Skin of body (tissue), 3 donors: ENCODE measurements at places on chromosomes 7 and 10. TPM values are rescaled to one million over a fixed set of nuclear protein-coding genes. Genes with fewer than 3 reads are reported as not detected.

Gene PIK3CG
- total RNA-seq, result 4.7 TPM

DNA sequence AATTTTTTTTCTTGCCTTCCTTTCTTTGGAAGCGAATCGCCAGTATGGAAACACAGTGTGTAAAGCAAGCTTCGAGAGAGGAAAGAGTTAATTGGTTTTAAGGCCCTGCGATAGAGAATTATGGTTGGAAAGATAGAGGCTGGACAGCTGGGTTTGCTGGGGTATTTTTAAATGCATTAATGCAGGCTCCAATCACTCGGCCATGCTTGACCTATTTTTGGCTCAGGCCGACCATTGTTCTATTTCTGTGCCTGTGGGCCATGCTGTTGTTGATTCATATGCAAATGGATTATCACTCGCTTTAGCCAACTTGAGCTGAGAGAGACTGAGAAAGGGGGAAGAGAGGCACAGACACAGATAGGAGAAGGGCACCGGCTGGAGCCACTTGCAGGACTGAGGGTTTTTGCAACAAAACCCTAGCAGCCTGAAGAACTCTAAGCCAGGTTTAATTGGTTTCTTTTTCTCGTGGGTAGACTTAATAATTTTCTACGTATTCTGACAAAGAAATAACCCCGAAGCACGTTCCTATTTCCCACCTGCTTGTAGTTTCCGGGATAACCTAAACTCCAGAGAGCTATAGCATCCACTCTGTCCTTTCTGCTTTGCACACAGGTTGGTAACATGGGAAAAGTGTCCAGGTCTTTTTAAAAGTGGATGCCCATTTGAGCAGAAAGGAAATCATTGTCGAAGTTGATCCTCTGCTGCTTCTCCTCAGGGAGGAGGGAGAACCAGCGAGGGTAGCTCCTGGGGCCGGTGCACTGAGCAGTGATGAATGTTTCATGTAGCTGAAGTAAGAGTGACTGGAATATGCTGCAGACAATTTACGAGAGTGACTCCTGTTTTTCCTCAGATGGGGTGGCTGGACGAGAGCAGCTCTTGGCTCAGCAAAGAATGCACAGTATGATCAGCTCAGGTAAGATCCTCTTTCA lies at the start of gene HDAC9:
Gene HDAC9 (plus strand): TSS at position 338 of the 929 bp plus-strand sequence. CDS start 554 bp downstream, at position 892.
- DNase-seq, result peak; percentile 59

DNA sequence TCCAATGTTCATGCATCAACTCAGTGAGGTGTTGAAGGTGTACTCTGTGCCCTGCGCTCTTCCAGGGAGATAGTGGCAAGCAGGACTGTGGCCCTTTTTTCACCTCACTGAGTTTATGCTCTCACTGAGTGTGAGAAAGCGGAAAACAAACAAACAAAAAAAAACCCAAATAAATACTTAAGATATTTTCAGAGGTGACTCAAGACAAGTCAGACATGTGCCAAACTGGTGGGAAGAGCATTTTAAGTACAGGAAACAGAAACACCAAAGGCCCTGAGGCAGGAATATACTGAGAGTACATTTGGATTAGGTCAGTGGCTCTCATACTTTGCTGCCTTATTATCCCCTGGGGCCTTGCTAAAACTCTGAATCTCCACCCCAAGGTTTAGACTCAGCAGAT lies 111.9 kb upstream of the IGFBP3 start:
- DNase-seq, result no peak

- no peak for DNase-seq
Observed at GRCh38 chr10:28668363-28669226, 8.7 kb upstream of the BAMBI start.

DNA sequence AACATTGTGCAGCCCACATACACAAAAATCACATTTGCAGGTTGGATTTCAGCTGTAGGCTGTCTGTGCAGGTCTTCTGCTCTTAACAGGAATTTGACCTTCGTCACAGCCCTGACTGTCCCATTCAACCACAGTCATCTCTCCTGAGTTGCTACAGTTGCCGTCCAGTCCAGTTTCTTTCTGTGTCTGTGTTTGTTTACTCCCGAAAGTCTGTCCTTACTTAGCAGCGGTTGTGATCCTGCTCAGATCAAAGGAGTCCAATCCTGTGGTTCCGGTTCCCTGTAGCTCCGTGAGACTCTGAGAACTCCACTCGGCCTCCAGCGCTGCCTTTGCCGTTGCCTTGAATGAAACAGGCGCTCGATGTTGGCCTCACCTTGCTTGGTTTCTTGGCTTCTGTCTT lies 111.6 kb upstream of the GATA3 start:
- no peak for DNase-seq

Gene GSTO2
- total RNA-seq, result 6.3 TPM

DNA sequence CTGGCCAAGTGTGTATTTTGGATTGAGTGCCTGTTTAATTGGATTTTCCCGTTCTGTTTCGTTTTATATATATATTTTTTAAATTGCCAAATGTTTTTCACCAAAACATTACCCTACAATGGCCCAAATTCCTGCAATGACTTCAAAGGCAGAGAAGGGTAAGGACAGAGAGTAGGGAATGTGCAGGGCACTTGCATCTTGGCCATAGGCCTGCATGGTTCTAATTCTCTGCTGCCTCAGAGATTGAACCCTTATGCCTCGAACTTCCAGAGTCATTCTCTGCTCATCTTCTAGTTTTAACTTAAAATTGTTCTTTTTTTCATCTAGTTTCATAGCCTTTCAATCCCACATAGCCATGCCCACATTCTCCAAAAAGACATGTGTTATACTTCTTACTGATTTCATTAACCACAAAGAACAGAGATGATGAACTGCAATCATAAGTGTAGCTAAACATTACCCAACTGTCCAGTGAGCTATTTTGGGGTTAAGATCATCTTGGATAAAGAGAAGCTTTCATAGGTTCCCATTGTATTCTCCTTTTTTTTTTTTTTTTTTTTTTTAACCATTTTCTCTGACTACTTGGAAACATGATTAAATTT lies 177.6 kb downstream of the PLXDC2 start:
- no peak for DNase-seq

- DNase-seq, result no peak
Observed at GRCh38 chr7:45368129-45368807, 205.9 kb upstream of the ADCY1 start.

DNA sequence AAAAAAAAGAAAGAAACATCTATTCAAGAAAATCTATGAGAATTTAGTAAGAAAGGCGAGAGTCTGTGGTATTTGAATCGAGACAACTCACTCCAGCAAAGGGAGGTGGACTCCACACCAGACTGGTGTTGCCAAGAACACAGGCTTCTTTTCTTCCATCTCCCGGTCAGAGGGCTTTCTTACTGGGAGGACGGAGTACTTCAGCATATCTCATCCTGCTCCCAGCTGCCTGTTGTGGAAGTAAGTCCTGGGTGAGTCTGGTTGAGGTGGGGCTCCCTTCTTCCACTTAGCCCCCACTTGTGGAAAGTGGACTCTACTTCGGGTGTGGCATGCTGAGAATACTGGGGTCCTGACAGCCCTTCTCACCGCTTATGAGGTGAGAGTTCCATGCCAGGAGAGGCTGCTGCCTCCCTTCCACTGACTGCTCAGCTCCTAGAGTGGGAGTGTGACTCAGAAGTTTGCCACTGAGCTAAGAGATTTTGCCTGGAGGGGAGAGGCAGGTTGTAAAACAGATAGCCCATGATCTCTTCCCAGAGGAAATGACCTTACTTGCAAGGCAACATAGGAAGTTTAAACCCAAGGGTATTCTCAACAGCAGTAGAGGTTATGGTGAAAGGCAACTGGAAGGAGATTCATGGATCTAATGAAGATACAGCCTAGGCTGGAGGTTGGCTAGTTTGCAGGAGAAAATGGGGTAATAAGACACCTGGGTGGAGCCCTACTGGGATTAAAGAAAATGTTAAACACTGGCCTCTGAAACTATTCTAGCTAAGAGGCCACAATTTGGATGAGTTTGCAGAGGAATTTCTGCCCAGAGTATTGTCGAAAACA lies 3.5 kb upstream of the NACAD start:
- DNase-seq, result no peak

Gene SFRP5
- 1.7 TPM for total RNA-seq

Gene SORCS1
- total RNA-seq, result 1.9 TPM

GRCh38 chr10:6737758-6738111 lies 157.7 kb upstream of the PRKCQ start:
- DNase-seq, result no peak

DNA sequence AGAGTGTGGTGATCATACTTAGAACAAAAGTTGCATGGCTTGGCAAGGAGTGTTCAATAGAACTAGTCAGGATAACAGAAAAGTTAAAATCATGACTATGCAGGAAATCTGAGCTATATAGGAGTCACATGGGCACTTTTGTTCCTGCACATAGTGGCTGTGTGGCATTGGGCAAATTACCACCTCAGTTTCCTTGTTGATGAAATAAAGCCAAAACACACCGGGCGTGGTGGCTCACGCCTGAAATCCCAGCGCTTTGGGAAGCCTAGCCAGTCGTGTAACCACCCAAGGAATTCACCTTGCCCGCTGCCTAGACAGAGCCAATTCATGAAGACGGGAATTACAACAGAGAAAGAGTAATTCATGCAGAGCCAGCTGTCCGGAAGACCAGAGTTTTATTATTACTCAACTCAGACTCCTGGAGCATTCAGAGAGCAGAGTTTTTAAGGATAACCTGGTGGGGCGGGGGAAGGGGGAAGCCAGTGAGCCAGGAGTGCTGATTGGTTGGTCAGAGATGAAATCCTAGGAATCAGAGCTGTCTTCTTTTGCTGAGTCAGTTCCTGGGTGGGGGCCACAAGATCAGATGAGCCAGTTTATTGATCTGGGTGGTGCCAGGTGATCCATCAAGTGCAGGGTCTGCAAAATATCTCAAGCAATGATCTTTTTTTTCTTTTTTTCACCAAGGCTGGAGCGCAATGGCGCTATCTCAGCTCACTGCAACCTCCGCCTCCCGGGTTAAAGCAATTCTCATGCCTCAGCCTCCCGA lies 6.4 kb upstream of the MKRN1 start:
- no peak for DNase-seq

GRCh38 chr10:128035557-128035973 lies 90.7 kb downstream of the MKI67 start:
- no peak for DNase-seq

DNA sequence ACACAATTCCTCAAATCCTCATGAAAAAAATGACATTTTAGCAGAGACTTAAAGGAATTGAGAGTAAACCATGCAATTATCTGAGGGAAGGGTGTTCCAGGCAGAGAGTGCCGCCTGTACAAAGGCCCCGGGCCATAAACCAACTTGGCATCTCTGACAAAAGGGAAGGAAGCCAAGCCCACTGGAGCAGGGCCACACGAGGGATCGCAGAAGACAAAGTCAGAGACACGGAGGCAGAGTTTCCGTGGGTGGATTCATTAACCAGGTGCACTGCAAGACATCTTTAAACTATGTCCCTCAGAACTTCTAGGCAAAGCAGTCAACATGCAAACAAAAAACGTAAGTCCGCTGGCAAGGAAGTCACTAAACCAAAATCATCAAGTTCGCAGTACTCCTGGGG lies 92.0 kb downstream of the SFMBT2 start:
- DNase-seq, result no peak

- DNase-seq, result no peak
Observed at GRCh38 chr10:82889728-82890127, 1014.7 kb downstream of the NRG3 start.
